Naive thymus-derived CD4-positive, alpha-beta T cell (primary cell): ENCODE measurements at places on chromosomes 6 and 20. TPM values are rescaled to one million over a fixed set of nuclear protein-coding genes. Genes with fewer than 3 reads are reported as not detected.

SRMS gene
- total RNA-seq = not detected

LPA gene
- total RNA-seq = not detected in 2 replicates

DNA sequence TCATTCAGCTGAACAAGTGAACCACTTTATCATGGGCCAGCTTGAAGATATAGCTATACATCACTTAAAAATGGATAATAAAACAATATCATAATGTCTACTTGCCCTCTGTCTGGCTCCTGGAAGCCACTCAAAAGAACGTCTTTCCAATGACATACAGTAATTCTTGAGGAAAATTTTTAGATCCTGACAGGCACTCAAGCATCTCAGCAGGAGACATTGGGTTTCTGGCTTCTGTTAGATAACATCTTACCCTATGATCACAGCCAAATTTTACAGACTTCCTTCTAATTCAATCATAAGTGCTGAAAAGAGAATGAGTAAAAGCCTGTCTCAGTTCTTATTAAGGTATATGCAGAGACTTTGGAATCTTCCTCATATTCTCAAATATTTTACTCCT is 330 bp downstream of the CGA start:
- no peak for DNase-seq

DNA sequence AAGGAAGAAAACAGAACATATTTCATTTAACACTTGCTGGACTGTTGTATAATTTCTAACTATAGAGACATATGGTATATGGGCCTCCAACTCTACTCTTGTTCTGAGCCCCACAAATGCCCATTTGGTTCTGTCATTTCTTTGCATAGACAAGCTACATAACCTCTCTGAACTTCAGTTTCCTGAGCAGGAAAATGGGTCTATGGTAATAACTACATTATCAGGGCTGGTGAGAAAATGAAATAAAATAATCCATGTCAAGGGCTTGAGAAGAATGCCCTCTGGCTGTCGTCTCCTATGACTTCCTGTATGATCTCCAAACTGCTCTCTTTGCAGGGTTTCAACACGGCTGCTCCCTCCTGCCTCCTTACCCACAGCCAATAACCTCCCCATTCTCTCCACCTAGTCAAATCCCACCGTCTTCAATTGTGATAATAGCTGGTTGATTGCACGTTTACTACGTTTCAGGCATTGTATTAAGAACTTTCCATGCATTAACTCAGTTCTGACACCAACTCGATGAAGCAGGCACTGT is 12.0 kb downstream of the ZCCHC3 start:
- DNase-seq = no peak

GRCh38 chr6:105482227-105482844 is 79.5 kb upstream of the PREP start:
- DNase-seq = no peak

GRCh38 chr6:22112461-22112860 is 184.4 kb downstream of the PRL start:
- no peak for DNase-seq
